ENCODE measurements at places on chromosomes 2 and 18. TPM values are rescaled to one million over a fixed set of nuclear protein-coding genes. Genes with fewer than 3 reads are reported as not detected.

CAVIN2 gene
- 0.84 TPM for total RNA-seq

SERPINB3 gene
- not detected for total RNA-seq

TMBIM1 gene
- 229 TPM for total RNA-seq

LRRC30 gene
- total RNA-seq, result not detected

ITGAV gene
- 33.7 TPM for total RNA-seq

CCDC141 gene
- not detected for total RNA-seq

CAB39 gene
- 28.6 TPM for total RNA-seq

MYO3B gene
- not detected for total RNA-seq

CPS1 gene
- total RNA-seq, result not detected

OSBPL6 gene
- not detected for total RNA-seq

SEMA4F gene
- 2.5 TPM for total RNA-seq

NOL4 gene
- not detected for total RNA-seq

LIMS4 gene
- total RNA-seq, result 0.81 TPM

RNF125 gene
- total RNA-seq, result 2.1 TPM

PLCD4 gene
- total RNA-seq, result not detected

ETAA1 gene
- 2.7 TPM for total RNA-seq

IL36B gene
- not detected for total RNA-seq

HTR2B gene
- total RNA-seq, result not detected

SLC25A12 gene
- 10.1 TPM for total RNA-seq

SPP2 gene
- not detected for total RNA-seq

DNAJC5G gene
- total RNA-seq, result not detected

FN1 gene
- total RNA-seq, result 0.03 TPM

ALPG gene
- total RNA-seq, result not detected

MAP3K19 gene
- not detected for total RNA-seq

DUSP19 gene
- 0.37 TPM for total RNA-seq
